ENCODE measurements at places on chromosomes 3 and 15. TPM values are rescaled to one million over a fixed set of nuclear protein-coding genes. Genes with fewer than 3 reads are reported as not detected.

Gene ROPN1
- not detected for total RNA-seq

Gene PIGZ
- 0.12 TPM for total RNA-seq

- no peak for DNase-seq
These were observed 168.5 kb upstream of the STT3B start for GRCh38 chr3:31364188-31364587.

- no peak for DNase-seq
These were observed 13.2 kb downstream of the C3orf22 start for GRCh38 chr3:126545544-126545943.

DNA sequence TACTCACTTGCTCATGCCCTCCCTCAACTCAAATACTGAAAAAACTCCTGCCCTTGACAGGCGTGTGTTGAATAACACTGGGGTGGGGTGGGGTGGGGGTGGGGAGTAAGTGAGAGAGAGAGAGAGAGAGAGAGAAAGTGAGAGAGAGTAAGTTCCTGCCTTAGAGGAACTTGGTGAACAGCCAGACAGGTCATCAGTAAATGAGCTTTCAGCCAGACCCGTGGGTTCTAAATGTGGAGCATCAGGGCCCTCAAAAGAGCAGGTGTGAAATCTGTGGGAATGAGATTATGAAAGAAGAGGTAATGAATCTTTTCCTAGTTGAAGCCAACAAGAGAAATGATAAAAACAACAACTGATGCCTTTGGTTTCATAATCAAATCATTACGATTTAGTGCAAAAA lies 134.4 kb upstream of the FAM3D start:
- DNase-seq: no peak

DNA sequence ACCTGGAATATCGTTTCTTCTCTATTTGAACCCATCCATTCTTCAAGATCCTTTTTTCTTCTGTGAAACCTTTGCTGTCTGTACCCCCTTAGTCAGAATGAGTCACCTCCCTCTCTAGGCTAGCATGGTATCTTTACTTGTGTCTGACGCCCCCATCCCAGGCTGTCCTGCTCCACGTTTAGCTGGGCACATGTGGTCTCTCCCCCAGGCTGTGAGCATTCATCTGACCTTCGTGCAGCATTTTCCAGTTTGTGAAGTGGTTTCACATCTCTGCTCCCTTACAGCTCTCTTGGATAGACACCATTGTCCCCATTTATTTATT lies 14.3 kb upstream of the TLE3 start:
- DNase-seq: no peak

DNA sequence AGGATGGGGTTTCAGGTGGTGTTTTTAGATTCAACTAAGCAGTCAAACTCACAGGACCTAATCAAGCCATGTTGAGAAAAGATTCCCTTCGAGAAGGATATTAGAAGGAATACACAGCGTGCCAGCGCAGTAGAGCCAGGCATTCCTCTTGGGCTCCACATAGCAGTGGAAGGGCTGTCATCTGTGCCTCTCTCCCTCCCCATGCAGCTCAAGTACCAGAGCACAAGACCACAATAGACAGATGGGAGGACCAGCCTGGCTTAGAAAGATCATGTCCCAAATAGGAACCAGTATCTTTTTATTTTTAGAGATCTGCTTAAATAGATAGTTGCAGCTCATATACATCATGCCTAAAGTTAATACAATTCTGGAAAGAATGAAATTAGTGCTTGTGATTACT lies 37.9 kb downstream of the LMLN start:
- no peak for DNase-seq

- no peak for DNase-seq
These were observed 225.5 kb downstream of the RORA start for GRCh38 chr15:61003437-61004218.

GRCh38 chr15:88617790-88618189 lies 3.4 kb upstream of the AEN start:
- DNase-seq: no peak

All from activated naive CD4-positive, alpha-beta T cell treated with anti-CD3 and anti-CD28 coated beads for 36 hours (primary cell).